ENCODE measurements at places on chromosomes 1 and 21.

DNA sequence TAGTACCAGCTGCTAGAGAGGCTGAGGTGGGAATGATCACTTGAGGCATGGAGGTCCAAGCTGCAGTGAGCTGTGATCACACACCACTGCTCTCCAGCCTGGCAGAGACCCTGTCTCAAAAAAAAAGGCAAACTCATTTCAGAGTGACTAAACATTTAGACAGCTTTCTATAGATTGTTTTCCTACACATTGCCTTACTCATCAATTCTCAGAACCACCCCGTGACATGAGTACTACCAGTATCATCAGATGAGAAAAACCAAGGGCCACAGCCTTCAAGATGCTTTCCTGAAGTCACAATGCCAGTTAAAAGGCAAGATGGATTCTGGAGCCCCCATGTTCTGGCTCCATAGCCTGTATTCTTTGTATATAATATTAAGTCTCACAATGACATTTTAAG lies 22.4 kb upstream of the SMPDL3B start:
- no peak for DNase-seq

DNA sequence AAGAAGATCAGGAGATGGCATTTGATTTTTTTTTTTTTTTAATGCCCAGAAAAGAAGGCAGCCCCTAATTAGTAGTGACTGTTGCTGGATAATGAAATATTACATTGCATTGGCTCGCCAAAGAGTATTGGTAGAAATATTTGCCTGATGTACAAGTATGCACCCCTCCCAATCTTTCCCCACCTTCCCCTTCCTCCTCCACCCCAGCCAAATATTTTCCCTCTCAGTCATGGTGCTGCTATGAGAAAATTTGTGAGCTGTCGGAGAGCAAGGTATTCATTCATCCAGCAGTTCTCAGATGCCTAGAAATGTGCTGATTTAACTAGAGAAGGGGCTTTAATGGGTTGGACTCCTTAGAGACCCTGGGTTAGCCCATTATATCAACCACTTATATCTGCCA lies 50.5 kb upstream of the IKBKE start:
- DNase-seq, result no peak

DNA sequence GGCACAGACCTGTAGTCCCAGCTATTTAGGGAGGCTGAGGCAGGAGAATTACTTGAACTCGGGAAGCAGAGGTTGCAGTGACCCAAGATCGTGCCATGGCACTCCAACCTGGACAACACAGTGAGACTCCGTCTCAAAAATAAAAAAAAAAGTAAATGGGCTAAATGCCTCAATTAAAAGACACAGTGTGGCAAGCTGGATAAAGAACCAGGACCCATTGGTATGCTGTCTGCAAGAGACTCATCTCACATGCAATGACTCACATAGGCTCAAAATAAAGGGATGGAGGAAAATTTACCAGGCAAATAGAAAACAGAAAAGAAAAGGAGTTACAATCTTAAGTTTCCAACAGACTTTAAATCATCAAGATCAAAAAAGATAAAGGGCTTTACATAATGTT lies 40.3 kb downstream of the ACBD6 start:
- DNase-seq, result no peak

GRCh38 chr21:39581414-39581813 lies 31.3 kb upstream of the B3GALT5 start:
- no peak for DNase-seq

- DNase-seq, result no peak
Measured at GRCh38 chr1:10685808-10686403, 110.5 kb downstream of the CASZ1 start.

GRCh38 chr1:230868736-230869385 lies 540 bp upstream of the C1orf198 start:
- DNase-seq, result peak; percentile 55

DNA sequence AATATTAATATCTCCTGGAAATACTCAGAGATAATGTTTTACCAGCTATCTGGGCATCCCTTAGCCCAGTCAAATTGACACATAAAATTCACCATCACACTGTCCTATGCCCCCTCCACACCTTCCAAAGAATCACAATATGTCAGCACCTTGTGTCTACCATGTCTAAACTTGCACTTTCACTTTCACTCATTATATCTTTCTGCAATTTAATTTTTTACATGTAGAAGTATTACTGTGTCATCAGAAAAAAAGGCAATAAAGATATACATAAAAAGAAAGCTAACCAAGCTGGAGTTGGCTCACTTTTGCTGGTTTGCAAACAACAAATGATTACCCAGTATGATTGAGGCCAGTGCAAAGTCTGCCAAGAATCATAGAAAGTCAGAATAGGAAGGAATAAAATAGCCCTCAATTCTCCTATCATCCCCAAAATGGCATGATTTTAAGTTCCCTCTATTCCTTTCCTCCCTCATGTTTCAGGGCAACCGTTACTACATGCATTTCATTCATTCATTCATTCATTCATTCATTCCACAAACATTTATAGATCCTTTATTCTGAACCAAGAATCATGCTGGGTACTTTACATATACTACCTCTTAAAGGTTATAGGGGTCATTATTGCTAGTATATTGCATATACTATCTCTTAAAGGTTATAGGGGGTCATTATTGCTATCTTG lies 5.9 kb upstream of the LUZP1 start:
- DNase-seq, result no peak
